ENCODE measurements at places on chromosomes 6 and 20.

DNA sequence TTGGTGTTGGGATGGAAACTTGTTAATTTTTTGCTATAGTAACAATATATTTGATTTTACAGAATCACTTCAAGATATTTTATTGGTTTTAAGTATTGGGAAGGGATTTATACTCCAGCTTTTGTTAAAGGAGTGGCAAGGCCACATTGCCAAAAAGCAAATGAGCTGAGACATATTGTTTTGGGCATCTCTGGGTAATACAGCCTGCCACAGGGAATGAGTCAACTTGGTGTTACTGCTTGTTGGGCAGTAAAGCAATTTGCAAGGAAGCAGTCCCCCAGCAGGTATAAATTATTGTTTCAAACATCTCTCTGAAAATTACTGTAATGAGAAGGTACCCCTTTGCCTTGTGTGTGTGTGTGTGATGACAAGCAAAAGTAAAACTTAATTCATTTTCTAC is 868.3 kb upstream of the FLRT3 start:
- DNase-seq: no peak

- no peak for DNase-seq
These were observed 18.0 kb upstream of the SIM1 start for GRCh38 chr6:100482698-100483097.

- no peak for DNase-seq
These were observed 93.7 kb downstream of the NDUFAF5 start for GRCh38 chr20:13878566-13878965.

DNA sequence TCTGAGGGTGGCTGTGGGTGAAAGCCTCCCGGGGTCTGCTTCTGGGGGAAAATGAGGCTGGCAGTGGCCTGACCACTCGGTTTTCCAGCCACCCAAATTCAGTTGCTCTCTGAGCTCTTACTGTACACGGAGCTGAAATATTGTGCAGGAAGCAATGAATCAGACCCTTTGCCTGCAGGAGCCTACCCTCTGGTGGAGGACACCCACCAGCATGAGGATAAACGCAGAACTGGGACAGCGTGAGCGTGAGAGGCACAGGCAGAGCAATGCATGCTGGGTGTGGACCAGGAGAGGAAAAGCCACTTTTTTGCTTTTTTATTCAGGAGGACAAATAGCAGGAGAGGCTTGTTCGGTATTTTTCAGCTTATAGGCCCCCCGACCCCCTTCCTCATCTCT is 298.0 kb downstream of the QKI start:
- DNase-seq: no peak

DNA sequence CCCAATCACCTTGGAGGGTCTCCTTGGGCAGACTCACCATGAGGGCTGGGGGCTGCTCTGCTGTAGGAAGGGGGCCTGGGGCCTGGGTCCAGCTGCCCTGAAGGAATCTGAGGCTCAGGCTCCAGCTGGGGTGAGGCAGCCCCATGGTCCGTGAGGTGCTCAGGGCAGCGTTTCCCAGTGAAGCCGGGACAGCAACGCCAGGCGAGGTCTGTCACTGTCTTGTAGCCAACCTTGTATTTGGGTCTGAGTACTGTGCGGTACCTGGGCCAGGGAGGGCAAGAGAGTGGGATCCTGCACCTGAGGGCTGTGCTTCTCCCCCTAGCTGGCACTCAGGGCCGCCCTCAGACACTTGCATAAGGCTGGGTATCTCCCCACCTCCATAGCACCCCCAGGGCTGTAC is 3.0 kb downstream of the EMILIN3 start:
- no peak for DNase-seq

GRCh38 chr20:9916761-9917160 is 77.9 kb upstream of the PAK5 start:
- no peak for DNase-seq
